ENCODE measurements at places on chromosomes 2 and 18.

GRCh38 chr18:79544386-79544963, 135.1 kb upstream of the CTDP1 start:
- DNase-seq = no peak

GRCh38 chr2:109285244-109285651, 156.2 kb downstream of the SH3RF3 start:
- DNase-seq = no peak

- no peak for DNase-seq
Observed at GRCh38 chr2:158038901-158039300, 62.8 kb upstream of the UPP2 start.

DNA sequence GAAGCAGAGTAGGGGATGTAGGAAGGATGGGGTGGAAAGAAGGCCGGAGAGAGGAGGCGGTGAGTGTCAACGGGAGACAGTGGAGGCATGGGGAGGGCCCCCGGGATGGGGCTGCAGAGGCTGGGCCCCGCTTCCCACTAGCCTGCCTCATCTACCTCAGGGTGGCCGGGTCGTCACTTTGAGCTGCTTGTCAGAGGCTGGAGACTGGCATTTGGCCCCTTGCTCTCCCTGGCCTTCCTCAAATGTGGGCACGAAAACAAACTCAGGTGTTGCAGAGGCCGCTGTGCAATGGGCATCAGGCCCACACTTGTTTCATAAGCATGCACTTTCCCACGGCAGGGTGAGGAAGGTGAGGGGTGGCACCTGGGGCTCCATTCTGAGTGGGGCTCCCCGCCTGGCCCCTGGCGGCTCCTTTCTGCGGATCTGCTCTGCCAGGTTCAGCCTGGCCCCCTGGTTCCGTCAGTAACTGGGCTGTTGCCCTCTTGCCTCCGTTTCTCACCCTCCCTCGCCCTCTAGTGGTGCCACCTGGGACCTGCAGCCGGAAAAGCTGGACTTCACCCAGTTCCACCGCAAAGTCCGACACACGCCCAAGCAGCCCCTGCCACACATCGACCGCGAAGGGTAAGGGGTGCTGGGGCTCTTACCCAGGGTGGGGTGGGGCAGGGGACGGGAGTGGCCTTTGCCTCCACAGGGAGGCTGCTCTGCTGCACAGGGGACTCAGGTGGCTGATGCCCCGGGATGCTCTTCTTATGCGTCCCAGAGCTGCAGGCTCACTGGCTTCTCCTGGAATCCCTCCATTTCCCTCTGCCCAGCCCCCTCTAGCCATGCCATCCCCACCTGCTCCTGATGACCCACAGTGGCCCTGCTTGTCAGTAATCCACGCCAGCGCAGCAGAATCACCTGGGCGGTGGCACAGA, 125.4 kb downstream of the CTIF start:
- peak; percentile 48 for DNase-seq

DNA sequence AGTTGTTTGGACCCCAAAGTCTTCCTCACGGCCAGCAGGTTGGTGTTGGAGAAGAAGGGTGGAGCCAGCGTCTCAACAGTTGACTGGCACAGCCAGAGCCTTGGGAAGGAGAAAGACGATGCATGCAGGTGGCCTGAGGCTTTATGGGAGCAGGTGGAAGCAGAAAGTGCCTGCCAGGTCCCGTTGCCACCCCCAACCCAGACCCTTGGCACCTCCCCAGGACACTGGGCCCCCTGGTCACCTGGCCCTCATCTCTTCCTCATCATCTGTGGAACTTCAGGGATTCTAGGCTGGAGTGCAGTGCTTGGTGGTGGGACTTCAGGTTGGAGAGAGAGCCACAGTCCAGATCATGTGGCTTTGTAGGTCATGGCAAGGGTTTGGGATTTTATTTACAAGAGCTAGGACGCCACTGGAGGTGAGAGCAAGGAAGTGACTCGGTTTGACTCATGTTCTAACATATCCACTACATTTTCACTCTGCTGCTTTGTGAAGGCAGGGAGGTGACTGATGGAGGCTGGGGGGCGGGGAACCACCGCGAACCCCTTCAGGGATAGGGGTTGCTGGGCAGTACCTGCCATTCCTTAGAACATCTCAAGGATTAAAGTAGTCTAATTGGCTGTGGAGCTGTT, 62.5 kb upstream of the B3GNT7 start:
- DNase-seq = no peak

- no peak for DNase-seq
Observed at GRCh38 chr2:59182249-59182648, 941.1 kb upstream of the FANCL start.

GRCh38 chr2:106972782-106973181, 86.8 kb upstream of the ST6GAL2 start:
- DNase-seq = no peak

DNA sequence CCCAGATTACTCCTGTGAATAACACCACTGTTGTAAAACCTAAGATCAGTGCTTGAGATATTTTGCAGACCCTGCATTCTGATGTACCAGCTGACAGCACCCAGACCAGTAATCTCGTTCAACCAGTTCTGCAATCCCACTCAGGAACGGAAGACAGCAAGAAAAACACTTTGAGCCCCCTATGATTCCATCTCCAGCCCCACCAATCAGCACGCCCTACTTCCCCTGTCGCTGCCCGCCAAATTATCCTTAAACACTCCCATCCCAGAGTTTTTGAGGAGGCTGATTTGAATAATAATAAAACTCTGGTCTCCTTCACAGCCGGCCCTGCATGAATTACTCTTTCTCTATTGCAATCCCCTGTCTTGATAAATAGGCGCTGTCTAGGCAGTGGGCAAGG, 173.9 kb upstream of the CDH2 start:
- no peak for DNase-seq

DNA sequence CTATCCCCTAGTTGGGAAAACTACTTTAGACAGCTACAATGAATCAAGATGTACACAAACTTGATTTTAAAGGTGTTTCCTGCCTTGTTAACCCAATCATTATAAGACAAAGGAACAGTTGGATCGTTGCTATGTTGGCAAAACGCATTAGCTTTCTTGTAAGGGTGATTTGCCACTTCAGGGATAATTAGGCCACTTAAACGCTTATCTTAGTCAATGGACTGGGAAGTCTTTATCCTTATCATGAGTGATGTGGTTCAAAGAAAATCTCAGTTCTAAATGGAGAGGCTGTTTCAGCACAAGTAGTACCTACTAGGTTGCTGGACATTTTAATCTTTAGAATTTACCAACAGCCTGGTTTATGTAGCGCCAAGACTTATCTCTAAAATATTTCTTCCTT, 406.1 kb upstream of the MEX3C start:
- no peak for DNase-seq

DNA sequence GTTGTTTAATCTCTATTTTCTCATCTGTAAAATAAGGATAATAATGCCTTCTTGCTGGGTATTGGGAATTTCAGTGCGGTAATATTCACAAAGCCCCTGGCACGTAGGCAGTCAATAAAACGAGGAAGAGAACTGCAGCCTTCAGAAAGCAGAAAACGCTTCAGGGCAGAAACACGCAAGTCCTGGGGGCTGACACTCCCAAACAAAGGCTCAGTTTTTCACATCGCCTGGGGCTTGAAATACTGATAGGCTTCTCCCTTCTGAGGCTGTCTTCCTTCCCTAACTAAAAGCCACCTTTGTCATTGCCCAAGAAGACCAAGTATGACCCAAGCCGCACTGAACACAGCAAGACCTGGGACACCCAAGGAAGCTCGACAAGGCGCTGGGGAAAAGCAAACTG, 32.4 kb downstream of the TMEM177 start:
- no peak for DNase-seq

- no peak for DNase-seq
Observed at GRCh38 chr18:49652881-49653724, 91.2 kb downstream of the LIPG start.

DNA sequence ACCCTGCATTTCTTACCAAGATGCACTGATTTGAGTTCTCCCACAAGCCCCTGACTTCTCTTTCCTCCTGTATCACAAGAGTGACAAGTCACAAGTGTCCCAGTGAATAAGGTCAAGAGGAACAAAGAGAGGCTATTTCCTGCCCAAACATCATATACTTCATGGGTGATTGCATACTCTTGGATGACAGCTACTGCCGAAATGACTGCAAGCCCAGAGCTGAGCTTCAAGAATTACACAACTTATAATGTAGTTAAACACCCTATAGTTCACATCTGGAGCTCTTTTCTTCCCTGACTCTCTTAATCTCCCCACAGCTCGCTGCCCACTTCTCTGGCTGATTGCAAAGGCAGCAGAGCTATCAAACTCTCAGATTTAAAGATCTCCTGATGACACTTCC, 289.7 kb upstream of the PARD3B start:
- no peak for DNase-seq

- DNase-seq = no peak
Observed at GRCh38 chr2:207066791-207067460, 98.8 kb downstream of the KLF7 start.

DNA sequence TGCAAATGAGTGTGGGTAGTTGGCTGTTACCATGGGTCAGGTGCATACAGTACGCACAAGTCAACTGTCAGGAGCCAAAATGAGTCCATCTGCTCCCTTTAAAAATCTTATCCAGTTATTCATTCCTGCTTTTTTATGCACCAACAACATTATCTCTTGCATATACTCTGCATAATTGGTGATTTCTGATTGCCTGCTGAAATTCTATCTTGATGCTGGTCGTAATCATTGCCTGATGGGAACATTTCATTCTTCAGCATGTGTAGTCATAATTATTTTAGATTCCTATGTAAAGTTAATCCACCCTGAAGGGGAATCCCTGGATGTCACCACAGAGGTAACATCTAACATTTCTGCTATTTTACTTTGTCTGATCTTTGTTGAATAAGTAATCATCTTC, 102.2 kb upstream of the RND3 start:
- DNase-seq = no peak

DNA sequence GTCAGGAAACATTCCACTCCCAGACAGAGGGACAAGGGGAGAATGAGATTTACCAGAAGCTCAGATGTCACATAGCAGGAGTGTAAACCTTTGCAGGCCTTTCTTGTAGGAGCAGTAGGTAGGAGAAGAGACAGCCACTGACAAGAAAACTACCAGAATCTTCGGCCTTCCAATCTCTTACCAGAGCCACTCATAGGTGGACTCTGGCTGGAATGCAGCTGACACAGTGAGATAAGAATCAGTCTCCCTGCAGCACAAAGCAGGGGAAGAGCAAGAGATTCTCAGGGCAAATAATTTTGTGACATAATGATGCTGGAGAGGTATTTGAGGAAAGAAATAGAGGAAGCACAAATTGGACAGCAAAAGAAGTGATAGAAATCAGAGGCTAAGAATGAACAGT, 1534.5 kb downstream of the DPP10 start:
- DNase-seq = no peak

DNA sequence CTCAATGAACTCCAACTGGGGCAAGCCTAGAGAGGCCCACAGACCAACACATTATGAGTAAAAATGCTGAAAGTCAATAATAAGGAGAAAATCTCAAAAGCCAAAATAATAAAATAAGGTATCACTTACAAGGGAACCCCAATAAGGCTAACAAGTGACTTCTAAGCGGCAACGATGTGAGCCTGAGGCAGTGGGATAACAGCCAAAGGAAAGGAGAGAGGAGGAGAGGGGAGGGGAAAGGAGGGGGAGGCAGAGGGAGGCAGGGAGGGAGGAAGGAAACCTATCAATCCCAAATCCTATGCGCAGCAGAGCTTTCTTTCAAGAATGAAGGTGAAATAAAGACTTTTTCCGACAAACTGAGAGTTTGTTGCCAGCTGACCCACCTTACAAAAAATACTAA, 6.0 kb upstream of the NFATC1 start:
- no peak for DNase-seq

DNA sequence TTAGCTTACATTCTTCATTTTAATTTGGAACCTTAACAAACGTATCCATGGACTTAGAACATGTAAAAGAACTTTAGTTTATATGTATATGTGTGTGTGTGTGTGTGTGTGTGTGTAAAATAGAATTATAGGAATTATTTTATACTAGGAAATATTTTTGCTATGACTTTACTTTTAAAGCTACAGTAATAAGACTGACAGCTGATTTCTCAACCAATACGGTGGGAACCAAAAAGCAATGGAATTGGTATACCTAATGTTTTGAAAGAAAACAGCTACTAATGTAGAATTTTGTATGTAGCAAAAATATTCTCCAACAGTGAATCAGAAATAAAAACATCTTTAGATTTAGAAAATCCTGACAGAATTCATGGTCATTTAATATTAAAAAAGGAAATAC, 146.5 kb upstream of the ARL4C start:
- no peak for DNase-seq

GRCh38 chr2:233604826-233605225, 12.6 kb upstream of the UGT1A8 start:
- no peak for DNase-seq

GRCh38 chr2:218952160-218952559, 7.3 kb upstream of the CDK5R2 start:
- DNase-seq = no peak

DNA sequence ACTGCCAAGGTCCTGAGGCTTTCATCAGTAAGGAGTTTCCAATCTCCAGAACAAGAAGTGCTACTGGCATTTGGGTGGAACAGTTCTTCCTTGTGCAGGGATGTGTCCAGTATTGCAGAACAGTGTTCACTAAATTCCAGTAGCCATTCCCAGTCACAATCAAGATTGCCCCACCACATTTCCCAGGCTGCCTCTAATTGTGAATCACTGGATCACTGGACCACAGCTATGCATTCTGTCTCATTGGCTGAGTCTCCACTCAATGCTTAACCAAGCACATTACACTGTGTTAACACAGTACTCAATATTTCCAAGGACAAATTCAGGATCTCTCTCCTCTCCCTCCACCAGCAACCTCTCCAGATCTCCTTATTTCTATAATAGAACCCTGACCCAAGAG, 160.2 kb upstream of the CCDC150 start:
- DNase-seq = no peak

- no peak for DNase-seq
Observed at GRCh38 chr18:13048061-13048595, 57.0 kb downstream of the CEP192 start.

DNA sequence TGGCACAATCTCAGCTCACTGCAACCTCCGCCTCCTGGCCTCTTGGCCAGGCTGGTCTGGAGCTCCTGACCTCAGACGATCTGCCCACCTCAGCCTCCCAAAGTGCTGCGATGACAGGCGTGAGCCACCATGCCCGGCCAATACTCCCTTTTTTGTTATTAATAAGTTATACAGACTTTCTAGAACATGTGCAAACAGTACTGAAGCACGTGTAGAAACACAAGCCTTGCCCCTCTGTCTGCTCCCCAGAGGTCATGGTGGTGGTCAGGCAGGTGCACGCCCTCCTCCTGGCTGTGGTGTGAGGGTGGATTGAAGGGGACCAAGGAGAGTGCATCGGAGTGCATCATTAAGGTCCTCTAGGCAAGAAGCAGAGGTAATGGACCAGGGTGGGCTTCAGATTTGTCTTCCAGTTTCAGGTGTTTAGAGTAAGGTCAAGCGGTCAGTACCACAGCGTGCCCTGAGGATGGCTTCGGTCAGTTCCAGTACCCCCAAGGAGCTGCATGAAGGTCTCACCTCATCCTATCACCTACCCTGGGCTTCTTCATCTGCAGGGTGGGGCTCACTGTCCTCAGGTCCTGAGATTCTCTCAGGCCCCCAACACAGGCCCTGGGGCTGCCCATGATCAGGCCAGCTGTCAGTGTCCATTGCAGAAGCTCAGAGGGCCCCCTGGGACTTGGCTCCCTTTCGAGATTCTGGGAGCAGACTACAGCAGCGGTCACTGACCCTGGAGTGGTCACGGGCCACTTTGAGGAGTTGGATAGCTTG, 124.3 kb downstream of the GLI2 start:
- DNase-seq = no peak

Data from activated CD4-positive, alpha-beta T cell treated with anti-CD3 and anti-CD28 coated beads, Interleukin-2, amount 50 U/mL, for 16 hours (primary cell).